ENCODE measurements at places on chromosomes 4 and X.
A peak's percentile ranks its signal among the peaks of the same experiment; 100 is the strongest.

GRCh38 chr4:165502916-165503907 lies 124.4 kb downstream of the CPE start:
- no peak for DNase-seq

GRCh38 chr4:77347351-77347966 lies 190.5 kb downstream of the CCNG2 start:
- DNase-seq: no peak

GRCh38 chrX:108582151-108582550 lies 142.5 kb downstream of the COL4A5 start:
- DNase-seq: no peak

DNA sequence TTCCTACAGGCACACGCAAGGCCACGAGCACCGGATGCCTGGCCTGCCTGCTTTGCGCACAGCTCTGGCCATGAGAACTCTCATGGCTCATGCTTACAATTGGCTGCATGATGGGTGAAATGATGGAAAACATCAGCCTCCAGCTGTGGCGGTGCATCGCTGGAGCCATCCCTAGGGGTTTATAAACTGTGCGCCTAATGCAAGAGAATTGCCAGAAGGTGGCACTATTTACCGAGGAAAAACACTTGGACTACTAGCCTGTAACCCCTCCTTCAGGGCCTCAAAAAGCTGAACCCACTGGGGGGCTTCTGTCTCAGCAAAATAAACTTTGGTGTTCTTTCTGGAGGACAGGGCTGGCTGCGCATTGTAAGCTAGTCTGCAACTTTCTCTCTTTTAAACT lies 51.9 kb downstream of the PHKA2 start:
- no peak for DNase-seq

DNA sequence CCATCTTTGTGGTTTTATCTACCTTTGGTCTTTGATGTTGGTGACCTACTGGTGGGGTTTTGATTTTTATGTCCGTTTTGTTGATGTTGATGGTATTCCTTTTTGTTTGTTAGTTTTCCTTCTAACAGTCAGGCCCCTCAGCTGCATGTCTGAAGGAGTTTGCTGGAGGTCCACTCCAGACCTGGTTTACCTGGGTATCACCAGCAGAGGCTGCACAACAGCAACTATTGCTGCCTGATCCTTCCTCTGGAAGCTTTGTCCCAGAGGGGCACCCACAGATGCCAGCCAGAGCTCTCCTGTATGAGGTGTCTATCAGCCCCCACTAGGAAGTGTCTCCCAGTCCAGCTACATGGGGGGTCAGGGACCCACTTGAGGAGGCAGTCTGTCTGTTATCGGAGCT lies 199.3 kb upstream of the WDFY3 start:
- no peak for DNase-seq

- no peak for DNase-seq
These were observed 1614.9 kb downstream of the ARAP2 start for GRCh38 chr4:34629451-34629850.

DNA sequence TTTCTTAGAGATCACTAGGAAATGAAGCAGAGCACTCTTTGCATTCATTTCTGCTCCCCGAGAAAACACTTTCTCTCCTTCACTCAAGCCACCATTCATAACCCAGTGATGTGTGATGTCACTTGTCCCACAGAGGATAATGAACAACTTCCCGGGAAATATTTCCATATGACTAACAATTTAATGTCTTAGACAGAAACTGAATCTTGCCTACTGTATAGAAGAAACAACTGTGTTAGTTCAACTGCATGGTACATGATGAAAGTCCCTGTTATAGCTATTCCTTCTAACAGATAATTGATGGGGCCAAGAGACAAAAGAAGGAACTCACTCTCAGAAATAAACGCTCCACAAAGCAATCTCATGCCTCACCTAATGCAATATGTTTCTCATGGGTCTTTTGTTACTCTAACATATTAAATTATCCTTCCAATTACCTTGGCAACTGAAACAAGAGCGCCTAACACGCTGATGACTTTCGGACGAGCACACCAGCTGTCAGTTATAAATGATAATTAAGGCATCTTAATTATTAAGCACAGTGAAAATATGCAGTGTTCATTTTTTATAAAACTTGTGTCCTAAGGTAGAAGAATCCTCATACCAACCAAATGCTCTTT lies 113.7 kb upstream of the TLR3 start:
- DNase-seq: no peak

DNA sequence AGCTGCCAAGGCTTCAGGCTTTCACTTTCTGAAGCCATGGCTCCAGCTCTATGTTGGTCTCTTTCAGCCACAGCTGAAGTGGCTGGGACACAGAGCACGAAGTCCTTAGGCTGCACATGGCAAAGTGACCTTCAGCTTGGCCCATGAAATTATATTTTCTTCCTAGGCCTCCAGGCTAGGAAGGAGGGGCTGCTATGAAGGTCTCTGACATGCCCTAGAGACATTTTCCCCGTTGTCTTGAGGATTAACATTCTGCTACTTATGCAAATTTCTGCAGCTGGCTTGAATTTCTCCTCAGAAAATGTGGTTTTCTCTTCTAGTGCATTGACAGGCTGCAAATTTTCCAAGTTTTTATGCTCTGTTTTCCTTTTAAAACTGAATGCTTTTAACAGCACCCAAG lies 99.8 kb upstream of the KCNIP4 start:
- no peak for DNase-seq

- DNase-seq: no peak
These were observed 21.1 kb downstream of the ACOX3 start for GRCh38 chr4:8419222-8420041.

DNA sequence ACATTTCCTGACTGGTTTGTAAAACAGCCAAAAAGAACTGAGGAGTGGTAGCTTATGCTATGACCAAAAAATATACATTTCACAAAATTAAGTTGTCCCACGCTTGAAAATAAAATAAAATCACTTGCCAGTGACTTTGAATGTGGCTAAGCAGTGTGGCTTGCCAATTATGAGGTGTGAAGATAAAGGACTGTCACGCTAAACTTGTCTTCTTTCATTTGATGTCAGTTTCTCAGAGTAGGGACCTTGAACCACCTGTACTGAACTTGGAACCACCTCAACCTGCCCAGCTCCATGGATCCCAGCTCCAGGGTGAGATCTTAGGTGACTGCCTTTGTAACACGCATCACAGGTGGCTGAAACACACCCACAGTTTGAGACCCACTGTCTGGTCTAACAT lies 113.7 kb upstream of the TBL1X start:
- no peak for DNase-seq

- no peak for DNase-seq
These were observed 627.9 kb upstream of the AGA start for GRCh38 chr4:178070163-178070562.

- peak; percentile 72 for DNase-seq
These were observed 35.3 kb downstream of the SUPT20HL1 start for GRCh38 chrX:24395775-24396174.

DNA sequence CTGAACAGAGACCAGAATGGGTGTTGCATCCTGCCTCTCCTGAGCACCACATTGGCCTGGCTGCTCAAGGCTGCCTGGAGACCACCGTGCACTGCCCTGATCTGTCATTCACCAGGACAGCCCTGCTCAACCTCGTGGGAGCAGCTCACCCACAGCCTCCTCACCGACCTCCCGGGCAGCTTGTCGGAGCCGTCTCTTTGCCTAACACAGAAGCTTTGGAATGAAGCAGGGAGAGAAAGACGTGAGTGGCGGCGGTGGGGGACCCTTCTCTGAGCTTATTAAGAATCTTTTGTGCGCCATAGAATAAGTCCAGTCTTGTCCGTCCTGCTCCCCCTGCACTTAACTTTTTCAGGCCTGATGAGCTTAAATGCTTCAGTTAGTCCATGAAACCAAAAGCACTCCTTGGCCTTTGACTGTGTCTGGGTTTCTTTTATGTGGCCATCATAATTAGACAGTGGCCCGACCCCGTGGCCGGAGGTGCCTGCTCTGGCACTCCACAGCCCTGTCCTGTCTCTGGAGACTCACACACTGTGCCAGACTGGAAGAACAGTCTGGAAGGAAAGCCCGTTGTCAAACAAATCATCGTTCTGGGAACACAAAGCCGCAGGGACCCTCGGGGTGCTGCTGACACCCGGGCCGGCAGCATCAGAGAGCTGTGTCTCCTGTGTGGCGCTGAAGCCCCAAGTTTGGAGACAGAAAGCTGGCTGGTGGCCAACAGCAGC lies 192.8 kb downstream of the BCOR start:
- no peak for DNase-seq

DNA sequence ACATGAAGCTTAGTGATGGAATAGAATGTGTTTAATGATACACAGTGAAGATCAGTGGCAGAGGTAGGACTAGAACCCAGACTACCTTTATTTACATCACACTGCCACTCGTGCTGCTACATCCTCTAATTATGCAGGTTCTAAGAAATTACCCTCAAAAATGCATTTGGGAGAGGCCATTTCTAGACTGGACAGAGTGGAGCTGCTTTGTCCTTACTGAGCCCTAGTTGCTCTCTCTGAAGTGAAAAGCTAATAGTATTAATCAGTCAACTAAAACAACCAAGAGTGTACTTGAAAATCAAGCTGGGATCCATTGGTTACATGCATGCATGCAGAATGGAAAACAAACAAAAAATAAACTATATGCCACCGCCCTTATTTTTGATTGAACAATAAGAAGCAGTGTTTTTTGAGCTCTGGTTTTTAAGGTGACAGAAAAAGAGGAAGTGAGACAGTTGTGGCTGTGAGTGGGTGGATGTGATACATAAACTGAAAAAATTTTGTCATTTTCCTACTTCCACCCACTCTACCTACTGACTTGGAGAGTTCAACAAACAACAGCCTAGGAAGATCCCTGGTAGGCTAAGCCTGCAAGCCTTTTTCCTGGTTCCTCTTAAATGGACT lies 6.8 kb upstream of the VSIG4 start:
- DNase-seq: no peak

DNA sequence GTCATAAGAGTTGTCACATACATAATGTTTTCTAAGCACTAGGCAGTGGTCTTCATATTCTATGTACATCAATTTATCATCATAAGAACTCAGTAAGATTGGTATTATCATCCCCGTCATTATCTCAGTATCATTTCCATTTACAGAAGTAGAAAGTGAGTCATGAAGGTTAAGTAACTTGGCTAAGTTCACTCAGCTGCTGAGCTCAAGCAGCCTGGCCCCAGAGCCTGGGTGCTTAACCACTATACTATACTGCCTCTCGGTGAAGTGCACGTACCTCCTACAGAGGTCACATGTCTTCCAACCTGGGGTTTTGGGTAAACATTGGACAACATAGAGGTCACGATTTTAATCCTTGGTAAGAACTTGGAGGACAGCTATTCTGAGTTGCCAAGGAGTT lies 161.5 kb upstream of the GATB start:
- DNase-seq: no peak

GRCh38 chr4:47674144-47674543 lies 163.7 kb downstream of the CORIN start:
- no peak for DNase-seq

GRCh38 chr4:99186029-99186428 lies 33.0 kb downstream of the ADH6 start:
- DNase-seq: no peak

DNA sequence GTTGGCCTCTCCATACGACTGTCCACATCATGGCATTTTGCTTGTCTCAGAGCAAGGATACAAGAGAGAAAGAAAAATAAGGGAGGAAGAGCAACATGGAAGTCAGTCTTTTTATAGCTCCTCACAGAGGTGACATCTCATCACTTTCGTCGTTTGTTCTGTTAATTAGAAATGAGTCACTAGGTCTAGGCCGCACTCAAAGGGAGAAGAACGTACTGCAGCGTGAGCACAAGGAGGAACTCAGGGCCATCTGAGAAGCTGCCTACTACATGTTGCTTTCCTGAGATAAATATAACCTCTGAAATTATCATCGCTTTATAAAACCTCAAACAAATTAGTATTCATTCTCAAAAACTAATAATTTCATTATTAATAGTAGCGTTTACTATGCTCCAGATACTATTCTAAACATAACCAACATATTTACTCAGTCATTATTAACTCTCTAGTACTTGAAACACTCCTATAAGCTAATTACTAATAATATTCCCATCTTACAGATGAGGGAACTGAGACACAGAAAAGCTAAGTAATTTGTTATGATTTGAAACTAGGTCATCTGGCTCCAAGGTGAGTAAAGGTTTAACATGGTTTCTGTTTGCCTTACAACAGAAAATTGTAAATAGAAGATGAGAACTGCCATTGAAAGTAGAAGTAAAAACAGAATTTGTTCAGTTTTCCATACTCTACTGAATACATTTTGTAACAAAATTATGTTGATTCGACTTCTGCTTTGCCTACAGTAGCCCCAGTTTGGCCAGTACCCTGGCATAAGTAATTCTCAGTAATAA lies 213.2 kb upstream of the UGT8 start:
- no peak for DNase-seq

DNA sequence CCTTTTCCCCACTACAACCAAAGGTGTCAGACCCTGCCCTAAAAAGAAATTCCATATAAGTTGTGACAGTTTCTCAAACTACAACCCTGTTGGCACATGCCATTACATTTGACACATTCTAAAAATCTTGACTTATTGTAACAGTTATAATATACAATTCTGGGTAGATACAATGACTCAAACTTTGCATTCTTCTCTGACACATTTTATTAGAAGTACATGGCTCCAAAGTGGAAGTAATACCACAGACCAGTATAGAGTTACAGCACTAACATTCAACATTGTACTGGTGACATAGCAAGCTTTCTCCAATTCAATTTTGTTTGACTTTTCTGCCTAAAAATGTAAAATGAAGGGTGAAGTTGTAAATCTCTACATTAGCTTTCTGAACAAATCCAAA lies 196.6 kb upstream of the ETNPPL start:
- no peak for DNase-seq

GRCh38 chr4:171602638-171603355 lies 210.4 kb upstream of the GALNTL6 start:
- DNase-seq: no peak

DNA sequence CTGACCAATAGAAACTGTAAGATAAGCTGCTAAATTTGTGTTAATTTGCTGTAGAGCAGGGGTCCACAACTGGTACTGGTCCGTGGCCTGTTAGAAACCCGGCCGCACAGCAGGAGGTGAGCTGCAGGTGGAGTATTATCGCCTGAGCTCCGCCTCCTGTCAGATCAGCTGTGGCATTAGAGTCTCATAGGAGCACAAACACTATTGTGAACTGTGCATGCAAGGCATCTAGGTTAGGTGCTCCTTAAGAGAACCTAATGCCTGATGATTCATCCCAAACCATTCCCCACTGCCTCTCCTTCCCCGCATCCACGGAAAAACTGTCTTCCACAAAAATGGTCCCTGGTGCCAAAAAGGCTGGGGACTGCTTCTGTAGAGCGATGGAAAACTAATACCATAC lies 19.7 kb downstream of the FBXW7 start:
- no peak for DNase-seq

DNA sequence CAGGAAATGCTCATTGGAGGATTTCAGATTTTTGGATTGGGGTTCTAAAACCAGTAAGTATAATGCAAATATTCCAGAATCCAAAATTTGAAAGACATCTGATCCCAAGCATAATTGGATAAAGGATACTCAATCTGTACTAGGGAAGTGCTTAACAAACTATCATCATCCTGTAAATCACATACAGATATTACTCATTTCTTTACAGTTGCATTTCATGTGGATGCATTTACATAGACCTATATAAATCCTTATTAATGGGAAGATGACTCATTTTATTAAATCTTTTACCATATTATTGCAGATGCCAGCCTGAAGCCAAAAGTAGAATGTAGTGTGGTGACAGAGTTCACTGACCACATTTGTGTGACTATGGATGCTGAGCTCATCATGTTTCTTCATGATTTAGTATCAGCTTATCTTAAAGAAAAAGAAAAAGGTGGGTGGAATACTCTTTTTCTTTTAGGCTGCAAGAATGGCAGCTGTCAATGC lies 22.4 kb upstream of the ADAD1 start:
- no peak for DNase-seq

- no peak for DNase-seq
These were observed 304.4 kb upstream of the SLIT2 start for GRCh38 chr4:19947349-19947748.
